ENCODE measurements at places on chromosomes 6 and 20. TPM values are rescaled to one million over a fixed set of nuclear protein-coding genes. Genes with fewer than 3 reads are reported as not detected.

DNA sequence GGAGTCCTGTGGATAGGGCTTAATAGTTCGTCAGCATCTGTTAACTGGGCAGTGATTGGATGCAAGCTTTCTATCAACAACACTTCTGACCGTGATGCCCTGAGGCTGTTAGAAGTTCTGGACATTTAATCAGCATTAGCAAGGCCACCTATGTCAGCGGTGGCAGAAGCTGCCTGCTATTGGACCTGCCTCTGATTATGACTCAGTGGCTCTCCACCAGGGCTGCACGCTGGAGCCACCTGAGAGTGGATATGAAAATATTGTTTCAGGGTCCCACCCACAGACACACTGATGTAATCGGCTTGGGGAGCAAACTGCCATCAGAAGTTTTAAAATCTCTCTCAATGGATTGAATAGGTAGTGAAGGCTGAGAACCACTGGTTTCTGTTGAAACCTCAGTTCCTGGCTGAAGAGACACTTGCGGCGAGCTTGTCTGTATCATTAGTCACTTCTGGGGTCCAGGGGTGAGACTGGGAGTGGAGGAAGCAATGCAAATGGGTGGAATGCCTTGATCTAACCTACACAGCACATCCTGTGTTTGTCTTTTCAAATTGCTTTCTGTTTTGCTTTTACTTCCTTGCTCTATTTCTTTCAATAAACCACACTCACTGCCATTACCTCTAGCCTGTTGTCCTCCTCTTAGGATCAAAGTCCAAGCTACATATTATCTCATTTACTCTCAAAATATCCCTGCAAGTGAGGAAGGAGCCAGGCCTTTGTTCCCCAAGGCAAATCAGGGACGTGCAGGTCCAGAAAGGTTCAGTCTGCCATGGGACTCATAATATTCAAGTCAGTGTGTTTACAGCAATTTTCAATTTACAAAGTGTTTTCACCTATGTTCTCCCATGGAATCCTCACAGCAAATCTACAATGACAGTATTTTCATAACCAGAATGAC lies 4.2 kb downstream of the CLIC5 start:
- H3K36me3 ChIP-seq, result no peaks in the 10 kb centered on the region
- peak overlapping the region; percentile 65 for H3K27ac ChIP-seq
- peaks cover 6% of the 10 kb centered on the region for H3K4me1 ChIP-seq

- no peaks in the 10 kb centered on the region for H3K27me3 ChIP-seq
- H3K4me1 ChIP-seq, result peaks cover 5% of the 10 kb centered on the region
- H3K4me3 ChIP-seq, result peak overlapping the region; percentile 37
- H3K36me3 ChIP-seq, result no peaks in the 10 kb centered on the region
- no peak for DNase-seq
- H3K27ac ChIP-seq, result no peak overlapping the region
Observed at GRCh38 chr6:2448826-2449571, 203.6 kb upstream of the GMDS start.

CASS4 gene
- total RNA-seq, result 3.0 TPM

GRCh38 chr6:97841763-97842162 lies 558.7 kb upstream of the MMS22L start:
- DNase-seq, result no peak
- no peaks in the 10 kb centered on the region for H3K27me3 ChIP-seq
- no peaks in the 10 kb centered on the region for H3K4me1 ChIP-seq
- no peak overlapping the region for H3K27ac ChIP-seq
- no peak overlapping the region for H3K4me3 ChIP-seq

- H3K36me3 ChIP-seq, result no peaks in the 10 kb centered on the region
- no peaks in the 10 kb centered on the region for H3K4me1 ChIP-seq
- H3K27me3 ChIP-seq, result no peaks in the 10 kb centered on the region
- no peak overlapping the region for H3K27ac ChIP-seq
- no peak for DNase-seq
- H3K4me3 ChIP-seq, result no peak overlapping the region
Observed at GRCh38 chr6:52160472-52161104, 25.6 kb upstream of the IL17A start.

DNA sequence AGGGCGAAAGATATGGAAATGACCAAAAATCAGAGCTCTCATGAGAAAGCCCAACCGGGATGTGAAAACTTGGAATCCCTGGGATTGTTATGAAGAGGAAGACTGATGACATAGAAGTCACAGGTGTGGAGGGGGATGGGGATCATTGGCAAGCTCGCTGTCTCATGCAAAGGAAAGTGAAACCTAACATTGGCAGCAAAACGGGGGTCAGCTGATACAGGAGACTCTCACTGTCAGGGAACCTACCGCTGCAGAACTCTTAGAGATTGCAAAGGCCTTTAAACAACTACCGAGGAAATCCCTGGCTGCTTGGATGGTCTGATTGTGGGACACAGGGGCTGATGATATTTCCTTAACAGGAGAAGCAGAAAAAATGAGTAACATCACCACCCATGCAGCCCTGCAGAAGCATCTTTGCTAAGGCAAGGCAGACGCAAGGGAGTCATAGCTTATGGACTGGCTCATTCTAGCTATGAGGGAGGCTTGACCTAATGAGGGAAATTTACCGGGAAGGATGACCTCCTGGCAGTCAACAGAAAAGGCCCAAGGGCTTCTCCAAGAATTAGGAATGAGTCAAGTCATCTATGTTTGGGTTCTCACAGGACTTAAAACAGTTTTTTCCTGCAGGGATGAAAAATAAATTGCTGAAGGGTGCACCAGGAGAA lies 7.0 kb downstream of the MUC21 start:
- H3K36me3 ChIP-seq, result no peaks in the 10 kb centered on the region
- no peaks in the 10 kb centered on the region for H3K27me3 ChIP-seq
- H3K4me1 ChIP-seq, result no peaks in the 10 kb centered on the region
- no peak for DNase-seq
- no peak overlapping the region for H3K27ac ChIP-seq
- no peak overlapping the region for H3K4me3 ChIP-seq

LYRM2 gene
- total RNA-seq, result 42.8 TPM

AIG1 gene
- total RNA-seq, result 57.3 TPM

EFCAB8 gene
- 0.13 TPM for total RNA-seq

SRSF12 gene
- total RNA-seq, result 2.3 TPM

DNA sequence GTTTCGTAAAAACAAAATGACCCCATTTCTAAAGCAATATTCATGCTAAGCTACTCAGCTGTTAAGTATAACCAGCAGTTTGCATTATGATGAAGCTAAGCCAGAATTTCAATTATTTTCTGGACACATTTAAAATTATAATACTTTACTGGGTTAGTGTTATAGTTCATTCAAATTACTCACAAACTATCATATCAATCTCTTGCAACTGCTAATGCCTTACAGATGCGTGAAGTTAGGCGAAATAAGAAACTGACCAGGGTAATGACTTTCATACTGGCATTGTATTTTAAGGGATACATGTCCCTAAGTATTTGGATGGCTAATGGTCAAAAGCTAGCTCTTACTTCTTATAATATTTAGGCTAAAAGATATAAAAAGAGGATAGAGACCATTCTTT lies 249.6 kb downstream of the TSHZ2 start:
- no peaks in the 10 kb centered on the region for H3K4me1 ChIP-seq
- no peak for DNase-seq
- no peaks in the 10 kb centered on the region for H3K36me3 ChIP-seq
- no peak overlapping the region for H3K4me3 ChIP-seq

GRCh38 chr6:131182991-131183425 lies 47.7 kb downstream of the AKAP7 start:
- H3K4me1 ChIP-seq, result no peaks in the 10 kb centered on the region
- H3K27me3 ChIP-seq, result no peaks in the 10 kb centered on the region
- DNase-seq, result no peak
- H3K36me3 ChIP-seq, result no peaks in the 10 kb centered on the region

LHFPL5 gene
- 0.47 TPM for total RNA-seq

- no peaks in the 10 kb centered on the region for H3K4me1 ChIP-seq
- H3K27ac ChIP-seq, result no peak overlapping the region
- no peaks in the 10 kb centered on the region for H3K27me3 ChIP-seq
- no peak for DNase-seq
- H3K36me3 ChIP-seq, result no peaks in the 10 kb centered on the region
- no peak overlapping the region for H3K4me3 ChIP-seq
Observed at GRCh38 chr20:59573837-59574236, 30.5 kb upstream of the PHACTR3 start.

SLC4A11 gene
- total RNA-seq, result 7.6 TPM

- H3K4me1 ChIP-seq, result no peaks in the 10 kb centered on the region
- H3K4me3 ChIP-seq, result no peak overlapping the region
- H3K36me3 ChIP-seq, result no peaks in the 10 kb centered on the region
Observed at GRCh38 chr6:43953256-43953655, 174.0 kb downstream of the MRPL14 start.

GRCh38 chr6:139742671-139743070 lies 368.2 kb upstream of the CITED2 start:
- no peak overlapping the region for H3K27ac ChIP-seq
- no peak overlapping the region for H3K4me3 ChIP-seq
- no peaks in the 10 kb centered on the region for H3K4me1 ChIP-seq
- no peaks in the 10 kb centered on the region for H3K36me3 ChIP-seq

DNA sequence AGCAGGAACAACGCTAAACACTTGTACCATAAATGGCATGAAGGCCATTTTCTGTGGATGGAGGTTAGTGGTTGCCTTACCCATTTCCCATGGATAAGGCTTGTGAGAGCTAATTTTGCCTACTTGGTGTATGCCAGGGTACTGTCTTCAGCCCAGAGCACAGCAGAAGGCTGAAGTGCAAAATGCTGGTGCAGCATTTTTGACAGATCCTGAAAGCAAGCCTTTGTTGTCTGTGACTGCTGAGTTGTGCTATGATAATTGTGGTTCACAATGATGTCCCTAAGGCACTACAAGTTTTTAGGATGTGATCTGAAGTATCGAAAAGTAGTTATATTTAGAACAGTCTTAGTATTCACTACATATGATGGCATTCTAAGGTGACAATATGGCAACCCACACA lies 14.7 kb upstream of the HMGN3 start:
- no peaks in the 10 kb centered on the region for H3K4me1 ChIP-seq
- H3K27ac ChIP-seq, result no peak overlapping the region
- DNase-seq, result no peak
- H3K36me3 ChIP-seq, result no peaks in the 10 kb centered on the region
- no peaks in the 10 kb centered on the region for H3K27me3 ChIP-seq

- H3K27me3 ChIP-seq, result no peaks in the 10 kb centered on the region
- no peak overlapping the region for H3K27ac ChIP-seq
Observed at GRCh38 chr6:41748542-41748941, 1.3 kb upstream of the PGC start.

DNA sequence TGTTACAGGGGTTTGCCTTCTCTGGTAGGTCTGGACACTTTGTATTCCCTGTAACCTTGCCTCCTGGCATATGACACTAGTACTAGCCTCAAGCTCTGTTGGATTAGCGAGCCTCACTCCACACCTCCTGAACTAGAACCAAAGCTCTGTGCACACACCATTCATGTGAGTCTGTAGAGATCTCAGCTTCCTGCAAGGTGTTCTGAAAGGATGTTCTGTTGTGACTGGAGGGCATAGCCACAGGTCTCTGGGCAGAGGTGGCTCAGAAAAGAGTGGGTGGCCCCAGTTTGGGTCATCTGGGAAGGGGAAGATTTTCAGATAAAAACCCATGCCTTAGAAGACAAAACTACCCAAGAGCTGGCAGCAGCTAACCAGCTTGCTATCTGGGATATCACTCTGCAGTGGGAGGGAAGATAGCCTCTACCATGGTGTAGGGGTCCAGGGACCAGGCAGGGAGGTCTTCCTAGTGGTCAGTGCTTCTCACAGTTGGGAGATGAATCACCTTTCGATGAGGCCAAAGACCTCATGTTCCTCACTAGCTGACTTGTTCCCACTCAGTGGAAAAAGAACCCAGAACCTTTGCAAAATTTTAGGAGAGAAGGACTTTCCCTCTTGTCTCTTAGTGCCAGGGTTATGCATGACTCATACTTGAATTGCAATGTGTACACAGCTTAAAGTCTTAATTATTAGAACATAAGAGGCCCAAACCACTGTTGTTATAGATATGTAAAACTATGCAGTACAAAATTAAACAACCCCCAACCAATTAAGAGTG lies 41.4 kb downstream of the HLA-F start:
- no peak for DNase-seq
- no peaks in the 10 kb centered on the region for H3K36me3 ChIP-seq
- H3K27me3 ChIP-seq, result no peaks in the 10 kb centered on the region
- H3K27ac ChIP-seq, result no peak overlapping the region

EYA2 gene
- 2.6 TPM for total RNA-seq

- H3K4me1 ChIP-seq, result peaks cover 27% of the 10 kb centered on the region
- no peaks in the 10 kb centered on the region for H3K27me3 ChIP-seq
- H3K4me3 ChIP-seq, result no peak overlapping the region
- peak; percentile 40 for DNase-seq
- H3K27ac ChIP-seq, result no peak overlapping the region
Observed at GRCh38 chr6:128516514-128516898, 3.9 kb downstream of the PTPRK start.

MDC1 gene
- total RNA-seq, result 47.9 TPM
